CD4-positive, alpha-beta T cell treated with Interleukin-2 at 100 ng/mL for 4 hours (primary cell): ENCODE measurements at places on chromosomes 11 and 22.

- peak; percentile 61 for DNase-seq
These were observed 18.8 kb downstream of the DDX25 start for GRCh38 chr11:125923012-125923579.

DNA sequence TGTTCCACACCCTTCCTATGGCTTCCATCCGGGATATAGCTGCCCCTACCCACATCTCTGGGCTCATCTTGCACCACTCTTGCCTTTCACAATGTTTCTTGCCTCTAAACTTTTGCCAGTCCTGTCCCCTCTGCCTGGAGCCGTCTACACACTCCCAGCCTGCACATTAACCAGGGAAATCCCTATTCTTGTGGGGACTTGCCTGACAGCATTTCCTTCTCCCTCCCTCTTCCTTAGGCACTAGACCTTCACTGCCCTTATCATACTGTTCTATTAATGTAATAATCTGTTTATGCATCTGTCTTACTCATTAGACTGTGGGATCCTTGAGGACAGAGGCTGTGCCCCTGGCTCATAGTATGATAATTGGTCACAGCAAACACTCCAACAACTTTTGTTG, 5.8 kb upstream of the TTC12 start:
- no peak for DNase-seq

DNA sequence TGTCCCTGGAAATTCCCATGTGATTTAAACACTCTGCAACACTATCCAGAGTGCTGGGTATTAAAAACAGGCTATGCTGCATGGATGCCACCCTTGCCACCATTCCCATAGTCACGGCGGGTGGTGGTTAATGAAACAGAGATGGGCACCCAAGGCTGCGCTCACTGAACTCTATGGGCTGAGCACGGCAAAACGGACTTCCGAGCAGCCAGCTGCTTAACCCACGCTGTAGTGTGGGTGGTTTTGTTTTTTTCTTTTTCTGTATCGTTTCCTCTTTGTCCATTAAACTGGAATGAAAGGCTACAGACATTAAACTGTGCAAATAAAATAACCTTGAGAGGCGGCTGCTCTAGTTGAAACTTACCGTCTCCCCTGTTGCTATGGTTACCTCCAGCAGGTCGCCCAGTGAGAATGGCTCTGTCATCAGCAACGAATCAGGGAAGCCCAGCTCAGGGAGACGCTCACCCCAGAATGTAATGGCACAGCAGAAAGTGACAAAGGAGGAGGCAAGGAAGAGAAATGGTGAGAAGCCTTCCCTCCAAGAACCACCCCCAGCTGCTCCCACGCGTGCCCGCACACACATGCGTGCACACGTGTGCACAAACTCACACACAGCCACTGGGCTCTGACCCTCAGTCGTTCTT, 102.1 kb downstream of the C11orf91 start:
- DNase-seq = no peak

DNA sequence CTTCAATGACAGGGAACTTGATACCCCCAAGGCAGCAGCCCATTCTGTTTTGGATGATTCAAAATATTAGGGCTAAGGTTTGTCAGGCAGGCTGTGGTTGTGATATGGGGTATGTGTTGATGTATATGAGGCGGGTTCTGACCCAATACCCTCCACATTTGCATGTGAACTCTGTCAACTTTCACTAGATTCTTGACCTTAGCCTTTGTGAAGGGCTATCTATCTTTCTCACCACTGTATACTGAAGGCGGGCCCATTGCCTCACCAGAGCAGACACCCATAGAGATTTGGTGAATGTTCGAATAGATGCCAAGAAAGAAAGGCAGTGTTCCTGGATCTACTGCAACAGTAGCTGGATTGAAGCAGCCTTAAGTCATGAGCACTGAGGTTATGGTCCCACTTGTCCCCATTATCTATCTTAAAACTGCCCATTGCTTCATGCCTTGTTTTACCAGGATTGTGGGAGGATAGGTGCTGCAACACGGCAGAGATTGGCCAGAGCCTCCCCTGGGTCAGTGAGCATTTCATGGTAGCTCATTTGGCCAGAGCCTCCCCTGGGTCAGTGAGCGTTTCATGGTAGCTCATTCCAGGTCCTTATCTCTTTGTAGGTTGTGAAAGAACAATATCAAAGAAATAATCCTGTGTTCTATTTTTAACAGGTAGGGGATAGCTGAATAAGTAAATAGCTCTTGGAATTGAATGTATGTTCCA, 399.6 kb downstream of the TMEM135 start:
- DNase-seq = no peak

GRCh38 chr22:31917227-31917921, 27.0 kb upstream of the YWHAH start:
- peak; percentile 17 for DNase-seq

DNA sequence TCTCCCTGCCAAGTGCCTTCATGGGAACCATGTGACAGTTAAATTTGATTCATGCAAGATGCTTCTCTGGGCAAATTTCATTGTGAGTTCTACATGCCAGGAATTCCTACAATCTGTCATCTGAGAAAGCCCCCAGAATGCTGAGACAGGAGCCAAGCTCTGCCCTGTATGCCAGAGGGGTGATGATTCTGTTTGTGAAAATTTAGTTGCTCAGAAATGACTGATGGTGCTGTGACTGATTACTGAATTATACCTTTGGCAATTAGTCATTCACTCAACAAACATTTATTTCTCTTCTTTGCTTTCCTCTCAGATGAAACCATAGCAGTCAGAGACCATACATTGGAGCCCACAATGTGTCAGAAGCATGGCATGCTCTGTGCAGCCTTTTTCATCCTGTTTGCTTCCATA, 69.0 kb upstream of the ZBED5 start:
- DNase-seq = no peak
